Mesothelial cell of epicardium (in vitro differentiated cells): ENCODE measurements at places on chromosomes 2 and 18.

- no peaks in the 10 kb centered on the region for H3K4me1 ChIP-seq
- H3K4me3 ChIP-seq: no peak overlapping the region
- peaks cover 18% of the 10 kb centered on the region for H3K27me3 ChIP-seq
- H3K36me3 ChIP-seq: no peaks in the 10 kb centered on the region
These were observed 270.9 kb downstream of the TTC32 start for GRCh38 chr2:19630921-19631320.

GRCh38 chr18:34128436-34128835 is 96.3 kb downstream of the NOL4 start:
- no peaks in the 10 kb centered on the region for H3K27me3 ChIP-seq
- H3K4me1 ChIP-seq: peaks cover 22% of the 10 kb centered on the region
- H3K4me3 ChIP-seq: no peak overlapping the region
- DNase-seq: no peak
- peak overlapping the region; percentile 58 for H3K27ac ChIP-seq

DNA sequence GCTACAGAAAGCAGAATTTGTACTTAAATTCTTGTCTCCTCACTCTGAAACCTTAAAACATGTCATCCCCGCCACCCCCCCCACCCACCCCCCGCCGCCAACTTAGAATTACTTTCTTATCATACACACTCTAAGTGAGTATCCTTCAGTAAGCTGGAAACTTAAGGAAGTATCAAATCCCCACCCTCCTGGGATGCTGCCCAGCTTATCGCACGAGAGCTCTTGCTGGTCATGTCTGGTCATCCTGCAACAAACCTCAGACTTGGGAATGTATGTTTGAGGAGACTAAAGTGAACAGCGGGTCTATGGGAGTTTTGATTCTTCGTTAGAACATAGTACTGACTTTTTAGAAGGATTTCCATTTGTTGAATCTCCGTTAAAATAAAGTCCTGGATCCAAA is 203.3 kb downstream of the PTGR3 start:
- no peaks in the 10 kb centered on the region for H3K4me1 ChIP-seq
- no peak overlapping the region for H3K4me3 ChIP-seq
- no peaks in the 10 kb centered on the region for H3K27me3 ChIP-seq
- DNase-seq: no peak

DNA sequence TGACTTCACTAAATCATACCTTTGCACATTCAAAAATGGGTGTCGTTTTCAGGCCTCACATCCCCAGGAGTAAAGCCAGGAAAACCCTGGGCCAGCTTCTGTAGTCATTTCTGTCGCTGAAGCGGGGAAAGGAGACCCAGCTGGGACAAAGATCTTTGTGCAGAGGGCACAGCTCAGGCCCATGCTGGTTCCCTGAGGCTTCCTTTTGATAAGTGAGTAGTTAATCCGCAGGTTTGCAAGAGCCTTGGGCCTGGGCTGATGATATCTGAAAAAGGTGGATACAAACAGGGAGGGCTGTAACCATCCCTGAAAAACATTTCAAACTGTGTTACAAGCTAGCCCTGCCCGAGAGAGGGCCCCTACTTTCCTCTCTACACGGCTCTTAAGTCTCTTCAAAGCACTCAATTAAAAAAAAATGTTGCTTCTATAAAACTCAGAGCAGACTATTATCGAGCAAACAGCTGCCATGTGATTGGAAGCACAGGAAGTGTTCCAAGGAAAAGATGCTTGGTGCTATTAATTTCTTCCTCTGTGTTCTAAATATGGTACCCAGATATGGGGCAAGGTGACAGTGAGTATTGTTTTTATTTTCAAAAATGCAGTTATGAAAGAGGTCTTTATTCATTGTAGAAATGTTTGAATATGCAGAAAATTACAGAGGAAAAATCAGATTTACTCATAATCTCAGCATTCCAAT is 117.2 kb downstream of the LNPK start:
- H3K27ac ChIP-seq: no peak overlapping the region
- no peak for DNase-seq
- peaks cover 7% of the 10 kb centered on the region for H3K4me1 ChIP-seq

DNA sequence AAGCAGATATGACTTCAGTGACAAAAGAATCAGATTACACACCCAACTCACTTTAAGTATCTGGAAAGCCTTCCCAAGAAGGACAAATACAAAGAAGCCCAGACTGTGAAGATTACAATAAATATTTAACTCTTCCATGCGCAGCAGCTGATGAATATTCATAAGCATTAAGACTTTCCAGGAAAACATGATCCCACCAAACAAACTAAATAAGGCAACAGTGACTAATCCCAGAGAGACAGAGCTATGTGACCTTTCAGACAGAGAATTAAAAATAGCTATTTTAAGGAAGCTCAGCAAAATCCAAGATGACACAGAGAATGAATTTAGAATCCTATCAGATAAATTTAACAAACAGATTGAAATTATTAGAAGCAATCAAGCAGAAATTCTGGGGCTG is 108.2 kb upstream of the UBE2E3 start:
- H3K27ac ChIP-seq: no peak overlapping the region
- DNase-seq: no peak
- H3K4me3 ChIP-seq: no peak overlapping the region
- no peaks in the 10 kb centered on the region for H3K36me3 ChIP-seq
